ENCODE measurements at places on chromosomes 13 and 19.

GRCh38 chr19:13993590-13994300, 12.4 kb downstream of the RFX1 start:
- DNase-seq: no peak

DNA sequence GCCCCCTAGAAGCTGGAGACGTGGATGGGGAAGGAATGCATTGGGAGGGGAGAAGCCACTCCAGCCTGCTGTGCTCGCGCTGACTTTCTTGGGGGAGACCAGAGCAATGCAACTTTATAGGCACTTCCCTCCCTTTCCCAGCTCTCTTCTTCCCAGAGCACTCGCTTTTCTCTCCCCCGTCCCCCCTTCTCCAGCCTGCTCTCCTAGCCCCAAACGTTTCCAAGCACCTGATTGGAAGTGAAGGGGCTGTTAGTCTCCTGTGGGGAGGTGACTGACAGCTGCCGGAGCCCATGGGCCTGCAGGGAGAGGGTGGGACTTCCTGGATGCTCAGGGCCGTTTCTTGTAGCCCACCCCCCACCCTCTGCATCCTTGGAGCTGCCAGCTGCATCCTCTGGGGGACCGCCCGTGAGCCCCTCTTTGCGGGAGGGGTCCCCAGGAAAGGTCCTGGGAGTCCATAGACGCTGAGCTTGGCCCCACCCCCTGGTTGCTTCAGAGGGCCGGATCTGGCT, 2.5 kb downstream of the HDGFL2 start:
- DNase-seq: no peak

DNA sequence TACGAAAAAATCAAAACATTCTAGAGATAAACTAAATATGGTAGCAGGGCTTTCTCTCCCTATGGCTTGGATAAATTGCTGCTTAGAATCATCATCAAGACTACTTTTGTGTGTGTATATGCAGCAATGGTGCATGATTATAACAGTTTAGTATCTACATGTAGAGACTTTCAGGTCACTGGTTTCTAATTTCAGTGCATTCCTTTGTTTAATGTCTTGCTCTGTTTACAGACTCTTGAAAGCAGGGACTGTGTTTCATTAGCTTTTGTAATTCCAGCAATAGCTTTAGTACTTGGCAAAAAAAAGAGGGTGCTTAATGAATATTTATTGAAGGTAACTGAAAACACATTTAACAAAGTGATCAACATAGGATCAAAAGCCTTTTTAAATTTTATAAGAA, 420.7 kb downstream of the PCDH9 start:
- DNase-seq: no peak

GRCh38 chr13:30456290-30456689, 9.4 kb downstream of the HMGB1 start:
- DNase-seq: no peak

GRCh38 chr13:48902368-48902767, 73.3 kb upstream of the FNDC3A start:
- DNase-seq: no peak

GRCh38 chr13:75479102-75479740, 2.7 kb downstream of the TBC1D4 start:
- peak; percentile 22 for DNase-seq

DNA sequence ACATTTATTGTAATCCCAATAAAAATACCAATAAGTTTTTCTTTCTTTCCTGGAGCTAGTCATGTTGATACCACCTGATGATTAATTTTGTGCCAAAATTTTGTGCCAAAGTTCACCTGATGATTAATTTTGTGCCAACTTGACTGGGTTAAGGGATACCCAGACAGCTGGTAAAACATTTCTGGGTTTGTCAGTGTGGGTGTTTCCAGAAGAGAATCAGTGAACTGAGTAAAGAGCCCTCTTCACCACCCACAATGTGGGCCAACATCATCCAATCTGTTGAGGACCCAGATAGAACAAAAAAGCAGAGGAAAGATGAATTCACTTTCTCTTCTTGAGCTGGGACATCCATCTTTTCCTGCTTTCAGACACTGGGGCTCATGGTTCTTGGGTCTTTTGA, 292.9 kb downstream of the LMO7 start:
- DNase-seq: no peak

GRCh38 chr13:74004109-74004508, 130.1 kb downstream of the KLF12 start:
- no peak for DNase-seq

DNA sequence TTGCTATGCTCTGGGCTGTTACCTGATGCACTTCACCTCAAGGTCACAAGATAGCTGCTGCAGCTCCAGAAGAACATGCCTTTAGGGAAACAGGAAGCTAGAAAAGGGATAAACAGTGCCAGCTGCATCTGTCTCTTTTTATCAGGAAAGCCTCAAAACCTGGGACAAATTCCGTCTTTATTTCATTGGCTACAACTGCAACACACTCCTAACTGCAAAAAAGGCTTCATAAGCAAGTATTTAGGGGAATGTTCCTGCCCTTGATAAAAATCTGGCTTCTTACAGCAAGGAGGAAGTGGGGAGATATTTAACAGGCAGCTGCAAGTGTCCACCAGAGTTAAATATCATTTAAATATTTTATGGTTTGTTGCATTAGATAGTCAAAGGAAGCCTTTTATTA, 34.2 kb upstream of the SERTM1 start:
- no peak for DNase-seq

GRCh38 chr19:51277112-51277511, 26.2 kb downstream of the SIGLECL1 start:
- DNase-seq: no peak

- no peak for DNase-seq
Measured at GRCh38 chr13:110343241-110343865, 36.3 kb downstream of the COL4A2 start.

DNA sequence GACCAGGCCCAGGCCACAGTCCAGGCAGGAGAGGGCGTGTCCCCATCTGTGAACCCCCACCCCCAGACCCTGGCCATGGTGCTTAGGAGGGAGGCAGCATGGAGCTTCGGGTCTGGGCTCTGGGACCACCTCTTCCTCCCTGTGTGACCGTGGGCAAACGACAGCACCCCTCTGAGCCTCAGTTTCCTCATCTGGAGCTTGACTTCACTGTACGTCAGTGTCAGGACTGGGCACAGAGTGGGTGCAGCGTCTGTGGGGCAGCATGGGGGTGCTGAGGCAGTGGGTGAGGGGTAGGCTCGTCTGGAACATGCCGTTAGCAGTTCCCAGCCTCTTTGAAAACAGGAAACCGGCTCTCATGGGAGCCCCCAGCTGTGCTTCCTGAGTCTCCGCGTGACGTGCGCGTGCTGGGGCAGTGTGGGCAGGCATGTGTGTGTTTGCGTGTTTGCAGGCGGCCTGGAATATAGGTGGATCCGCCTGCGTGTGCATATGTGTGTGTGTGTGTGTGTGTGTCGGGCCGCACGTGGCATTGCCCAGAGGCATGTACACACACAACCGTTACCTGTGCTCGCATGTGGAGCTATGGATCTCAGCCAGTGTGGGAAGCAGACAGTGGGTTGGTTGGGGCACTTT, 15.8 kb downstream of the ARRDC2 start:
- peak; percentile 87 for DNase-seq

- DNase-seq: no peak
Measured at GRCh38 chr19:19997656-19998268, 41.5 kb downstream of the ZNF682 start.

DNA sequence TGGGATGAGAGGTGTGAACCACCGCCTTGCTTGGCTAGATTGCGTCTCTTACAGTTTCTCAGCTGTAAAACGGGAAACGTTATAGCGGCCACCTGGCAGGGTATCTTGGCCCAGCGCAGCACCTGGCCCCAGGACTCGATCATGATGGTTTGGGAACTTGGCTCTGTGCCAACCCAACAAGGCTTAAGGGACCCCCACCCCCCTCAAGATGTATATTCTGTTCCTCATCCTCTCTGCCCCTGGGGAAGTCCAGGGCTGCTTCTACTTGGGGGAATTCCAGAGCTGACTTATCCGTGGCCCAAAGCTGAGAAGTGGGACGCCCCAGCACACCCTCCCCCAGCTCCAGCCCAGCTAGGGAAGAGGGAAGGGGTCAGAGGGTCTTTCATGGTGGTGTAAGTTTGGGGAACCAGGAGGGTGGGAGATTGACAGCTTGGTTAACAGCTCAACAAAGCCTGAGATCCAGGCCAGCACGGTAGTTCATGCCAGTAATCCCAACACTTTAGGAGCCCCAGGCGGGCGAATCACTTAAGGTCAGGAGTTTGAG, 695 bp downstream of the ICAM1 start:
- DNase-seq: peak; percentile 30

Measured in GF-D8 (cell line).